NCI-H1417 (cell line): ENCODE measurements at places on chromosomes 7 and 10.
A peak's percentile ranks its signal among the peaks of the same experiment; 100 is the strongest.

- no peak for DNase-seq
Measured at GRCh38 chr7:108313086-108313485, 143.2 kb downstream of the NRCAM start.

- DNase-seq, result no peak
Measured at GRCh38 chr10:46551701-46552525, 4.5 kb downstream of the GPRIN2 start.

- DNase-seq, result no peak
Measured at GRCh38 chr10:95788830-95789229, 32.9 kb downstream of the ENTPD1 start.

DNA sequence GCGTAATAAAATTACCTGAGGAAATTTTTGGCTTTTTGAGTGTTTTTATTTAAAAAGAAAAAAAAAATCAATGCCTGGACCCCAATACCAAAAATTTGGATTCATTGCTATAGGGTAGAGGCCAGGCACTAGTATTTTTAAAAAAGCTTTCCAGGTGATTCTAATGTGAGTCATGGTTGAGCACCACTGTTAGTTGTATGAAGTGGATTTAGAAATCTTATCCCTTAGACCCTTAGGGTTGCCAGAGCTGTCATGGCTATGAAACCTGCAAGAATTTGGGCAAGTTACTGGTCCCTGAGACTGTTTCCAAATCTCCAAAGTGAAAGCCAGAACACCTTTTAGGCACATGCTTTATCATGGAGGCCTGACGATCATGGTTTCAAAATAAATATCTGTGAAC is 262.5 kb downstream of the AHR start:
- DNase-seq, result no peak

GRCh38 chr10:77877441-77878344 is 48.9 kb downstream of the DLG5 start:
- DNase-seq, result peak; percentile 67

- DNase-seq, result no peak
Measured at GRCh38 chr7:109111086-109111485, 541.4 kb downstream of the DNAJB9 start.

DNA sequence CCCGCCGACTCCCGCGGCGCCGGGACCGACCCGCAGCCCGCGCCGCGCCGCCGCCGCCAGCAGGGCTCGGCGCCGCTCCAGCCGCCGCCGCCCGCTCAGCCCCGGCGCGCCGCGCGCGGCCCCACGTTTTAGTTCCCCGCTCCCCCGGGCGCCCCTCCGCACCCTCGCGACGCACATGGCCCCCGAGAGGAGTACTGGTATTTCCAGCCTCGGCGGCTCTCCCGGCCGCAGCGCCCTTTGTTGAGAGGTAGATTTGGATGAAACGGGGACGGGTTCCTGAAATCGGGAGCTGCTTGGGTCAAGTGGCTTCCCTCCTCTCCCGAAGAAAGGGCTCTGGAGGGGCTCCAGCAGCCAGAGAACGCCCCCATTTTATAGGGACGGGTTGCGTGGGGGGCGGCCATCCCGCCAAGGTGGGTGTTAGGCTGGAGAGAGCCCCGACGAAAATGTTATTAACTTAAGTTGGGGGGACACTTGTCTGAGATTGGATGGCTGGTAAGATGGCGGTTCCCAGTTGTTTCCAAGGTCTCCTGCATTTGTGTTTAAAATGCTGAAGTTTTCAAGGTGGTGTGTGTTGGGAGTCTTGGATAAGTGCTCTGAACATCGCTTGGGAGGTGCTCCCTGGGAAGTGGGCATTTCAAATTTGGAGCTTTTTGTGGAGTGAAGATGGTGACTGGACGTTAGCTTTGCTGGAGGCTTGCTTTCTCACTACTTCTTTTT is 1.2 kb downstream of the BMI1 start:
- DNase-seq, result peak; percentile 56

- no peak for DNase-seq
Measured at GRCh38 chr7:120955577-120956149, 5.1 kb downstream of the ING3 start.

DNA sequence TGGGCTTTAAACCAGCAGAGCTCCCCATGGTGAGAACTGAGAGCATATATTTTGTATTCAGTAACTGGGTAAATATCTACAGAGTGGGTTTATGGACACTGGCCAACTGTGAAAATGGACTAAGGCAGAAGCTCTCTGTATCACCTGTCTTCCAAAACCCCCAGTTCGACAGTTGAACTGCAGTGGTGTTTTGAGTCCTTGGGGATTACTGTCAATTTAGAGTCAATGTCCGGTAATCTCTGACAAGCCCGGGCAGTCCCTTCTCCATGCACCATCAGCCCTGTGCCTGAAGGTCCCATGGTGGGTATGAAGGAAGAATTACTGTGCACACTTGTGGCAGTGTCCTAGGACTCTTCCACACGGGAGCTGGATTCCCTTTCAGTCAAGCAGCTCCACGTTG is 235.0 kb downstream of the CCSER2 start:
- DNase-seq, result no peak

DNA sequence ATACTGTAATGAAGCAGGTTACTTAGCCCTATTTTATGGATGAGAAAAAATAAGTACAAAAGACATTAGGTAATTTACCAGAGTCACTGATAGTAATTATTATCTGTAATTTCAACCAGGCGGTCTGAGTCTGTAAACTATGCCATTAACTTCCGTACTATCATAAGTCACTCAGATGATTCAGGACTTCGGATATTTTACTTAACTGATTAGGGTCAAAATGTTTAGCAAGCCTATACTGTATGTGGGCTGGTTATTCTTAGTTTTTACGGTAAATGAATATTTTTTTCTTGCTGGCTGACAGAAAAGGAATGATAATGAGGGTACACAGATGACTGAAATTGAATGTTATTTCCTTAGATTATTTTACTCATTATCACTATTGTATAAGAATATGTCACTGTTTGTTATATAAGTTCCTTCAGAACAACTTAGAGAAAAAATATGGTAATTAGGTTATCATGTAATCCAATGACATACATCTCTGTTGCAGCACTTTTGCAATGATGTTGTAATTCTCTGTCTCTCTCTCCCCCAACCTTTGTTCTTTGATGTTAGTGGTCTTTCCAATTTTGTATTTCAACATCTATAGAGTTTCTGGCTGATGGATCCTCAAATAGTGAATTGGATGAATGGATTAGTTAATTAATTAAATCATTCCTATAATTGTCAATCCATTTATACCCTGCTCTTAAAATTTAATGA is 165.6 kb downstream of the ZEB1 start:
- no peak for DNase-seq

GRCh38 chr7:43570688-43571365 is 12.1 kb upstream of the STK17A start:
- no peak for DNase-seq

DNA sequence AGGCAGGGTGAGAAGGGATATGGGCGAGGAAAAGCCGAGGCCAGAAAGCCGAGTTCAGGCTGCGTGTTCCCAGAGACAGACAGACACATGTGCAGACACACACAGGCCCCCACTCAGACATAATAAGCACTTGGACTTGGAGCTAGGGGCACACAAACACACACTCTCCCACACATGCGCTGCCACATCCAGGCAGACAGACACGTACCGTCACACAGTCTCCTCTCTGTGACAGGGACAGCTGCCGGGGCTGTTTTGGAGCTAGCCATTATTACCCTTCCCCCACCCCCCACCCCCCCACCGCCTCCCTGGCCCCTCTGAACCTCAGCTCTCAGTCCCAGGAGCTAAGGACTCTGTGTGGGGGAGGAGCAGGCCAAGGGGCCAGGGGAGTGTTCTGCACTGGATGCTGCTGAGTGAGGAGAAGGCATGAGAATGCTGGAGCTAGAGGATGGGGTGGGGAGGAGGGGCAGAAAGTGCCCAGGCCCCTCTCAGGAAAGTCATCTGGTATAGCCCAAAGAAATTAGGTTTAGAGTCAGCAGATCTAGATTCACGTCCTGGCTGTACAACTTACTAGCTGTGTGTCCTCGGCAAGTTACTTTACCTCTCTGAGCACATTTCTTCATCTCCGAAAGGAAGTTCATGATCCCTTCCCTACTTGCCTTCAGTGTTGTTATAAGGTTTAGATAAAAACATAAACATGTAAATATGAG is 6.3 kb downstream of the PITX3 start:
- no peak for DNase-seq

GRCh38 chr10:68831961-68832455 is 4.7 kb downstream of the STOX1 start:
- DNase-seq, result no peak

GRCh38 chr10:20020677-20021076 is 204.4 kb downstream of the PLXDC2 start:
- DNase-seq, result no peak

DNA sequence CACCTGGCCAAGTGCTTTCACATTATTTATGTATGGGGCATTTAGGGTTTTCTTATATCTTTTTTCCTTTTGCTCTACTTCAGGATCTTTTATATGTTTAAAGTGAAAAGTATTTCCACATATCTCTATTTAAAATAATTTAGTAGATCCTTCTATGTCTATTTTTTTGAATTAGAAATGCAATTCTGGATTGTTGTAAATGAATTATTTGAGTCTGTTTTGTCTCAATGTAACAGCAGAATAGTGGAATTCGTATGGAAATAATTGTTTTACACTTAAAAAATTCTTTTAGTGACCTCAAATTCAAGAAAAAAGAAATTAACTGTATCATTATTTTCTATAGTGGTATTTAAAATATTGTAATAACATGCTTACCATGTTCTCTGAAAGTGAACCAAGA is 126.5 kb upstream of the HDAC9 start:
- DNase-seq, result no peak
